Stimulated activated naive CD4-positive, alpha-beta T cell treated with Interleukin-2 at 50 U/mL for 16 hours (primary cell): ENCODE measurements at places on chromosomes 3 and 15.

GRCh38 chr3:97899331-97899730 lies 72.9 kb downstream of the RIOX2 start:
- DNase-seq, result no peak

GRCh38 chr15:31974855-31975829 lies 55.2 kb upstream of the CHRNA7 start:
- no peak for DNase-seq

- no peak for DNase-seq
Observed at GRCh38 chr3:73365756-73366397, 258.9 kb downstream of the PDZRN3 start.

DNA sequence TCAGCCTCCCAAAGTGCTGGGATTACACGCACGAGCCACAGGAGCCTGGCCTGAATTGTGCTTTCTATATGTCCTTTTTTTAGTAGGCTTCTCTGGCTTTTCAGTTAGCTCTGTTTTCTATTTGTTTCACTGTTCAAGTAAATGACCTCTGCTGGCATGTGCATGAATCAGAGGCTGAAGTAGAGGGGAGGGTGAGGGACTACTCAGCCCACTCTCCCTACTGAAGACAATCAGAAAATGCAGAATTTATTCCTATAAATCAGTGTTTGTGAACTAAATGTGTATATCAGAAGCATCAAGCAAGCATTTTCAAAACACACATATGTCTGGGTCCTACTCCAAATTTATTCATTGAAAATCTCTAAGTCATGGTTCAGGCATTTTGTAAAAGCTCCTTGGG lies 45.0 kb downstream of the ZMAT3 start:
- no peak for DNase-seq

- no peak for DNase-seq
Observed at GRCh38 chr3:15204005-15204404, 2.0 kb upstream of the CAPN7 start.

GRCh38 chr3:190616637-190617036 lies 102.8 kb downstream of the IL1RAP start:
- no peak for DNase-seq

DNA sequence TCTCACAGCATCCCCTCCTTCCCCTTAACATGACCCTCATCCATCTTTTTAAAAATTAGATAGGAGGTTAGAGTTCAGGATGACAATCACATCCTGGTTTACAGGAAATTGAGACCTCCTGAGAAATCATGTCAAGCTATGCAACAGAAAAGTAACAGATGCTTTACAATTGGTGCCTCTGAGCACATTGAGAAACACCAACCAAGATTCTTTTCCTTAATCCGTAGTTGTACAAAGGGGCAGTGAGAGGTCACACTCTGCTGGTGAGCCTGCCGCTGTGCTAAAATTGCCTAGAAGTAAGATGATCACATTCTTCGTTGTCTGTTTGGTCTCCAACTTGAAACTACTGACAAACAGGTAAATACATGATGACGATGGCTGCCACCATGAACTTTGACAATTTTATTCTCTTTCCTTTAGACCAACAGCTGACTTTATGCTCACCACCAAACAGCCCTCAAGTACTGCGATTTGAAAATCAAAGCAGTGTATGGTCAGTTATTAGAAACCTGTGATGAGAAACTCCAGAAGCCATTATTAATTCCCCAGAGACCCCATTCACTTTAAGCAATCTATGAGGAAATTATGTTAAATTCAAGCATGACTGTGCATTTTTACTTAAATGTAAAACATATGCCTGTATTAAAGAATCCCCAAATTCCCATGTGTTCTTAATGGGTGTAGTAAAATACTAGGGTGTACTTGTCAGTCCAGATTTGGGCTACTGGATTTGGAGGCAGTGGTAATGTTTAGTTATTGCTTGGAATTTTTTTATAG lies 210.7 kb upstream of the UBE2E1 start:
- DNase-seq, result no peak

DNA sequence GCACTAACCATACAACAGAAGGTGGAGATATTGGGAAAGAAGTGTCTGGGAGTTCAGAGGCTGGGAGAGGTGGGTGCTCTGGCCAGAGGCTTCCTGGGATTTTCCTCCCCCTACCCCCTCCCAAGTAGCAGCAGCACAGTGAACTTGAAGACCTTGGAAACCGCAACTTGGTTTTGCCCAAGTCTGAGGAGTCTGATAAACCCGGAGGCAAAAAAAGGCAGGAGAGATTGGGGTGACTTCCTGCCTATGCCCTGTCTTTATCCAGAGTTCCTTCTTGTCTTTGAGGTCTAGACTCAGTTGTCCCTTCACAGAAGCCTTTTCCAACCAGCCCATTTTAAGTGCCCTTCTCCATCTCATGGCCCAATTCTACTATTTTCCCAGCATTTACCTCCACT lies 25.4 kb upstream of the THRB start:
- DNase-seq, result no peak

DNA sequence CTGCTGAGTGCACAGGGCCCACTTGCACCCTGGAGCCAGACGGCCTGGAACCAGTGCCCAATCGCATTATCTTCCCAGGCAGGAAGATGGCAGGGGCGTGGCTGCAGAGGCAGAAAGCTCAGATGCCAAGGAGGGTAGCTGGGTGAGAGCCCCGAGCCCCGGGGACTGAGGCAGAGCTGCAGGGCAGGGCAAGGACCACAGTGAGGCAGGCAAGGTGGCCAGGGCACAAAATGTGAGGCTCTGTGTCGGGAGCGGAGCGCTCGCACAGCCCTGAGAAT lies 1.6 kb upstream of the CCDC33 start:
- no peak for DNase-seq
